Bone marrow (tissue), 2 donors: ENCODE measurements at places on chromosomes 2 and 18.

- no peak for DNase-seq
These were observed 2.4 kb upstream of the RBM45 start for GRCh38 chr2:178109813-178110212.

DNA sequence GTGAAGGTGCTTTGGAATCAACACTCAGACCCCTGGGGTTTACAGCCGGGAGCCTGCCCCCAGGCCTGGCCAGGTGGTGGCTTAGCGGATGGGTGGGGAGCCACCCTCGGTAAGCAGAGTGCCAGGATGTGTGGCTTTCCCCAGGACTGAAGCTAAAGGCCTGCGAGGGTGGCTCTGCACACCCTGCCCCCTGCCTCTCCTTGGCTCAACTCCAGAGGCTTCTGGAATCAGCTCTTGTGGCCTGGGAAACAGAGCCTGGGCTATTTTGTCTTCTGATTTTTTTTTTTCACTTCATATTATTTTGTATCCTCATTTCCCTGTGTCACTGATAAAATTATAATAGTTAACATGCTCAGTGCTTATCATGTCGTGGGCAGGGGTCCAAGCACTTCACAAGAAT is 79.8 kb downstream of the RHOB start:
- DNase-seq, result no peak

DNA sequence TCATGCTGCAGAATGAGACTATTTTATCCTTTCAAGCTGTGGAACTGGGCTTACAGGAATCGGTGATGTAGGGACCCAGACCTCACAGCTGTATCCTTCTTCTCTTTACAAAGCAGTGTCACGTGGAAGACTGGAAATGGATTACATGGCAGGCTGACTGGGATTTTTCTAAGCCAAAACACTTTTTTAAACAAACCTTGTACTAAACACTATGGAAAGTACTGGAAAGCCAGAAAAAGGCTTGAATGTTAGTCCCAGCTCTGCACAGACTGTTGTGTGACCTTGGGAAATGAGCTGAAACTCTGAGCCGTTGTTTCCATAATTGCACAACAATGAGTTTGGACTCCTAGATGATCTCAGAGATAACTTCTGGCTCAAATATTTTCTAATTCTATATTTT is 7.6 kb upstream of the ADAM23 start:
- DNase-seq, result no peak

DNA sequence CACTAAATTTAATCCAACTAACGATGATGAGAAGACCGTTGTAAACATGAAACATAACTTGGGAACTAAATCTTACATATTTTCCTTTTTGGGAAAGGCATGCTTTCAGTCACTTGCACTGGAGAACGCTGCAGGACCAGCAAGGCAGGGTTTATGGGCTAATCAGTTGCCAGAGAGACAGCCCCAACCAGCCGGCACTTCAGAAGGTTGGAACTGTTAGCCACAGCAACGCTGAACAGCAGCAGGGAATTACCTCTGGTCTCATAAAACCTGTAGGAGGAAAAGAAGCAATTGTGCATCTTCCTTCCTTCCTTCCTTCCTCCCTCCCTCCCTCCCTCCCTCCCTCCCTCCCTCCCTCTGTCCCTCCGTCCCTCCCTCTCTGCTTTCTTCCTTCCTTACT is 33.9 kb upstream of the SIX2 start:
- DNase-seq, result no peak

DNA sequence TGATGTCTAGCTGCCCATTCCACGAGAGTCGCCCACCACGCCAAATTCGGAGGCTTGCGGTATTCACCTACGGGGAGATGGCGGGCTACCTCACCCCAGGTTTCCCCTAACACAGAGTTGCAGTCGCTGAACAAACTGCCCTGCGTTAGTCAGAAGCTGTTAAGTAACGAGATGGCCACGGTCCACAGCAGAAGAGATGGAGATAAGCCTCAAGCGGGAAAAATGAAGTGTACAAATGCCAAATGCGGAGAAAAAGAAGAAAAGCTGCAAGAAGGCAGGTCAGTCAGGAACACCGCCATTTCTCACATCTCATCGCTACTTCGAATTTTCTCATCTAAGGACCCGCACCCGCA is 425 bp downstream of the ASB3 start:
- peak; percentile 33 for DNase-seq

- no peak for DNase-seq
These were observed 36.3 kb downstream of the PIEZO2 start for GRCh38 chr18:11113046-11113548.

GRCh38 chr2:100875516-100876230 is 55.7 kb downstream of the NPAS2 start:
- DNase-seq, result no peak

DNA sequence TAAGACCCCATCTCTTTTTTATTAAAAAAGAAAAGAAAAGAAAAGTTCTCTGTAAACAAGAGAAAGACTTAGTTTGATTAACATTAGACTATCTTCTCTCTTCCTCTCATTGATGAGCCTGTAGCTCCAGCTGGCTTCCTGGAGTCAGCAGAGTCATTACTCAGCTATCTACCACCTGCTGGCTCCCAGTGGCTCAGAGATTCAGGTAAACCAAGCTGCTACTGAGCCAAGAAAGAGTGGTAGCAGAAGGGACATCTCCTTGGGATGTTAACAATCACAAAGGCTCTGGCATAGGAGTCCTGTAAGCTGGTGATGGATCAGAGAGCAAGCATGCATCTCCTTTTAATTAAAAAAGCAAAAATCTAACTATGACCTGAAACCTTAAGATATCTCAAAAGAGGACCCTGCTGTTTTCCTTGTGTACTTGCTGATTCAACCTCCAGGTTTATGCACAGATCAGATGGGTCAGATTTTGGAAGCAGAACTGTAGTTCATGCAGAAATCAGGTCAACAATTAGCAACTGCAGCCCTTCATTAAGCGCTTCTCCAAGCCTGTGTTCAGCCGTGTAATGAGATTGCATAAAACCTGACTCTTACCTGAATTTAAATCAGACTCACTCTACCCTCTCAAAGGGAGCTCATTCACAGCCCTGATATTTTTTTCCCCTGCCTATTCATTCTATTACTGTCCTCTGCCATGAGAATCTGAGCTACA is 225.8 kb downstream of the RNF152 start:
- no peak for DNase-seq

DNA sequence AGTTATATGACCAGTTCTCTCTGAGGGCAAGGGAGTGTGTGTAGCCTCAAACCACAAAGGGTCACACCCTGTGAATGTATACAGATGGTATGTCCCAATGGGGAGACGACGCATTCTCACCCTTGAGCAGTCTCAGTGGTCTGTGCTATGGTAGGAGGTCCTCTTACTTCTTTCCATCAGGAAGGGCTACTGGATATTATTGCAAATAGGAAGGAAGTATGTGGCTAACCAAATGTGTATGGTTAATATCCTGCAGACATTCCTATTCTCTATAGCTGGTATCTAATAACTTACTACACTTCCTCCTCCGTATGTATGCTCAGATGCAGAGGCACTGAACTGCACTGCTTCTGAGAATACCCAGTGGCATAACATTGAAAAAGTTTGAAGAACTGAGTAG is 306.7 kb upstream of the CCDC68 start:
- DNase-seq, result no peak

- peak; percentile 13 for DNase-seq
These were observed at the start of gene GYPC for GRCh38 chr2:126655500-126656430. Gene GYPC, plus strand, starts transcription at chr2:126656158. Its CDS starts 106 bp downstream, at chr2:126656264.

GRCh38 chr2:69581774-69582581 is 61.6 kb downstream of the AAK1 start:
- DNase-seq, result peak; percentile 58
